ENCODE measurements at places on chromosomes 7 and 10. TPM values are rescaled to one million over a fixed set of nuclear protein-coding genes. Genes with fewer than 3 reads are reported as not detected.

The KIF11 gene
- 3.3 TPM for total RNA-seq

The SPDYE5 gene
- not detected for total RNA-seq

The ATP6V1F gene
- total RNA-seq: 156 TPM

The CYP3A7 gene
- total RNA-seq: 0.33 TPM

The PNLIPRP1 gene
- total RNA-seq: not detected

The GLI3 gene
- 6.9 TPM for total RNA-seq

The ZDHHC4 gene
- total RNA-seq: 77.7 TPM

The WDFY4 gene
- total RNA-seq: under 0.01 TPM

The P4HA1 gene
- total RNA-seq: 196 TPM

The PLEKHA1 gene
- total RNA-seq: 14.9 TPM

The ATE1 gene
- 26.2 TPM for total RNA-seq

The KLLN gene
- total RNA-seq: 1.2 TPM

The ACSL5 gene
- 5.0 TPM for total RNA-seq

The SKIDA1 gene
- total RNA-seq: 0.99 TPM

The STEAP1B gene
- total RNA-seq: 25.9 TPM

The FKBP6 gene
- total RNA-seq: not detected

The LIPF gene
- 0.29 TPM for total RNA-seq

The CHCHD1 gene
- total RNA-seq: 23.6 TPM

The HTR7 gene
- 0.83 TPM for total RNA-seq

The CLIP2 gene
- 120 TPM for total RNA-seq

The LIPM gene
- not detected for total RNA-seq

The LRGUK gene
- under 0.01 TPM for total RNA-seq

The VWA2 gene
- 0.58 TPM for total RNA-seq

The GNG11 gene
- total RNA-seq: 18.7 TPM

The PPP1R17 gene
- total RNA-seq: not detected

The BEND7 gene
- 1.0 TPM for total RNA-seq

All from smooth muscle cell of trachea (primary cell).